ENCODE measurements at places on chromosomes 13 and 19.

GRCh38 chr19:10962863-10963262, 2.0 kb downstream of the SMARCA4 start:
- H3K27ac ChIP-seq = no peak overlapping the region
- DNase-seq = no peak
- no peaks in the 10 kb centered on the region for H3K27me3 ChIP-seq

GRCh38 chr19:16429066-16429758, 42.6 kb downstream of the EPS15L1 start:
- no peak for DNase-seq
- no peaks in the 10 kb centered on the region for H3K27me3 ChIP-seq
- peaks cover 11% of the 10 kb centered on the region for H3K36me3 ChIP-seq
- no peak overlapping the region for H3K27ac ChIP-seq
- no peaks in the 10 kb centered on the region for H3K4me1 ChIP-seq
- no peak overlapping the region for H3K4me3 ChIP-seq

GRCh38 chr13:28077231-28077630, 23.1 kb downstream of the FLT3 start:
- no peaks in the 10 kb centered on the region for H3K4me1 ChIP-seq
- no peak overlapping the region for H3K4me3 ChIP-seq
- no peak overlapping the region for H3K27ac ChIP-seq
- H3K27me3 ChIP-seq = no peaks in the 10 kb centered on the region
- no peak for DNase-seq

GRCh38 chr19:47343194-47343802, 5.8 kb upstream of the DHX34 start:
- no peak overlapping the region for H3K4me3 ChIP-seq
- H3K4me1 ChIP-seq = 0 out of 2 replicates have a peak, but pooled peaks cover under 1% of the 10 kb centered on the region
- DNase-seq = no peak

DNA sequence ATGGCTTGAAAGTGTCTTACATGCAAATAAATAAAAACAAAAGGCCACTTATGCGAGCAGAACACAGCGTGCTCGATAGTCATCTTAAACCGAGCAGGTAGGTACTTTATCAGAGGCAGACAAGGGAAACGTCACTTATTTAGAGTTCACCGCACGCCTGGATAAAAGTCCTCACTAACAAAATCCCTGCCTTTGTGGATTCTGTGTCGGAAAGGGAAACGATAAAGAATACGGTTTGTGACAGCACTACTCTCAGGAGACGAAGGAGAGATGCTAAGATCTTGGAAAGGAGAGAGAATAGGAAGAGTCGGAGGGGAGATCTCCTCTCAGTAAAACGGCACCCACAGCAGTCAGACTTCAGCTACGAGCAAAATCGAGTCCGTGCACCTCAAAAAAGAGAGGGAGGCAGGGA, 581 bp downstream of the RCBTB1 start:
- peaks cover 9% of the 10 kb centered on the region for H3K27me3 ChIP-seq
- H3K4me3 ChIP-seq = peak overlapping the region; percentile 88
- H3K27ac ChIP-seq = no peak overlapping the region
- peaks cover 18% of the 10 kb centered on the region for H3K4me1 ChIP-seq
- H3K36me3 ChIP-seq = peaks cover 6% of the 10 kb centered on the region
- peak; percentile 31 for DNase-seq

GRCh38 chr13:105282406-105283285, 1252.8 kb downstream of the EFNB2 start:
- no peaks in the 10 kb centered on the region for H3K27me3 ChIP-seq
- peak; percentile 28 for DNase-seq
- peak overlapping the region; percentile 3 for H3K4me3 ChIP-seq
- peaks cover 58% of the 10 kb centered on the region for H3K4me1 ChIP-seq
- peak overlapping the region; percentile 72 for H3K27ac ChIP-seq
- no peaks in the 10 kb centered on the region for H3K36me3 ChIP-seq

DNA sequence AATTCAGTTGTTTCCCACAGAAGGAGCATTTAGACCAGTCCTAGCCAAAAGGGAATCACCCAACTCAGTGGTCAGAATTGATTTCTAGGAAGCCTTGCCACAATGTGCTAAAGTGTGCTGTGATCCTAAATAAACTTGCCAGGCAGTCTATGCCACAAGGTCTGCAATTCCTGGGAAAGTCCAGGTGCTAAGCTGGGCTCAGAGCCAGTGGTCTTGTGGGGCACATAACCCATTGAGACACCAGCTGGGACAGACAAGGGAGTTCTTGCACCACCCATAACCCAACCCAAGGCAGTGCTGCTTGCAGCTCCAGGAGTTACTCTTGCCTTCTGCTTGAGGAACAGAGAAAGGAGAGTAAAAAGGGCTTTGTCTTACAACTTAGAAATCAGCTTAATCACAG, 489.5 kb upstream of the SPRY2 start:
- peaks cover 4% of the 10 kb centered on the region for H3K36me3 ChIP-seq
- no peak overlapping the region for H3K27ac ChIP-seq
- DNase-seq = no peak
- H3K27me3 ChIP-seq = no peaks in the 10 kb centered on the region

DNA sequence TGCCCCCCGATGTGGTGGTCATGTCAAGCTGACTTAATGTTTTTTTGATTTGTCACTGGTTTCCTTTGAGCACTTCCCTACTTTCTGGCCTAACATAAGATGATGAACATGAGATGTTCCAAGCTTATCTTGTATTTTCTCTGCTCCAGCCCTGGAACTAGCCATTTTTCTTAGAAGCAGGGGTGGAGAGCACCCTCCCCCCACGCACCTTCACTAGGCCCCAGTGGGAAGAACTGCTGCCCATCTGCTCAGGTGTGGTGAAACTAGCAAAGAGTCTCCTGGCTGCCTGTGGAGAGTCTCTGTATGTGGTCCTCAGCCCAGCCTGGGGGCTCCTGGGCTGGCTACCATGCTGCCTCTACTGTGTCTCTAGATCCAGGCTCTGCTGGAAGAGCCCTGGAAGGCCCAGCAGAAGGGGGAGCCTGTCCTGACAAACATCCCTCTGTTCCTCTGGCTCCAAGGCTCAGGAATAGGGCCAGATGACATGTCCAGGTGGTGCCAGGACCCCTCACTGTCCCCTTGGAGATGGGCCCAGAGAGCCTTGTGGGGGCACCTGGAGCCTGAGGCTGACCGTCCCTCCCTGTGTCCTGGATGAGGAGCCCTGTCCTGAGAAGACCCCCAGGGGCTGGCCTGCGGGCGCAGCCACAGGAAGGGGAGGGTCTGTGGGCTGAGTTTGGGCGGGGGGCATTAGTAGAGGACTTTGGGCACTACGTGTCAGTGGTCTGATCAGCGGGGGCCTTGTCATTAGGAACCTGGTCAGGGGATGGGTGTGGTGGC, 4.8 kb upstream of the ZNF14 start:
- no peaks in the 10 kb centered on the region for H3K4me1 ChIP-seq
- no peaks in the 10 kb centered on the region for H3K36me3 ChIP-seq
- no peaks in the 10 kb centered on the region for H3K27me3 ChIP-seq
- H3K4me3 ChIP-seq = no peak overlapping the region
- no peak for DNase-seq

GRCh38 chr13:71617265-71617664, 249.7 kb downstream of the DACH1 start:
- no peaks in the 10 kb centered on the region for H3K36me3 ChIP-seq
- H3K4me3 ChIP-seq = no peak overlapping the region
- no peak for DNase-seq
- 0 out of 2 replicates have a peak, but pooled peaks cover 6% of the 10 kb centered on the region for H3K4me1 ChIP-seq

DNA sequence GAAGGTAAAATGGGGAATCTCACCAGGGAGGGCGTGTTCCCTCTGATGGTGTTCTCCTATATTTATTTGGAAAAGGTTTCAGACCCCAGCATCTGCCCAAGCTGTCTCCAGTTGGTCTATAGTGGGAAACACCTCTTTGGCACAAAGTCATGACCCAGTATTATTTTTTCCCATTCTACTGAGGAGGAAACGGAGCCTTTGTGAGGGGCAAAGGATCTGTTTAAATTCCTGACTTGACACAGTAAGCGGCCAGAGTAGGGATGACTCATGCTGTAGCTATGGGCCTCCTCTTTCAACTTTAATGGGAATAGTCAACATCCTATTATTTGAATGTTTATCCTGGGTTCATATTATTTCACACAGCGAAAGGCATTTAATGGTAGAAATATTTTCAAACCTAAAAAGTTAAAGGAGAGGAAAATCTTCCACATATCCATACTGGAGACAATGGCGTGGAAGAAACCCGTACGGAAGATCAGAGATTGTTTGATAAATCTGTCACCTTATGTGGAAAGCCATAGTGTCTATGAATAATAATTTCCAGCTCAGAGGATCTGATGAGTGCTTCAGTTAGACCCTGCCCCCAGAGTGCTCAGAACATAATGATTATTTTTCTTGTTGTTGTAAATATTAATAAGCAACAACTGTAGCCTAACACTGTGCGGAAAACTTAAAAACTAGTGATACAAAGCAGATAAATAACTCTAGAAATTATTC, 126.0 kb downstream of the FOXO1 start:
- DNase-seq = peak; percentile 83
- no peaks in the 10 kb centered on the region for H3K36me3 ChIP-seq
- no peak overlapping the region for H3K4me3 ChIP-seq
- H3K27ac ChIP-seq = peak overlapping the region; percentile 9
- H3K4me1 ChIP-seq = peaks cover 10% of the 10 kb centered on the region

DNA sequence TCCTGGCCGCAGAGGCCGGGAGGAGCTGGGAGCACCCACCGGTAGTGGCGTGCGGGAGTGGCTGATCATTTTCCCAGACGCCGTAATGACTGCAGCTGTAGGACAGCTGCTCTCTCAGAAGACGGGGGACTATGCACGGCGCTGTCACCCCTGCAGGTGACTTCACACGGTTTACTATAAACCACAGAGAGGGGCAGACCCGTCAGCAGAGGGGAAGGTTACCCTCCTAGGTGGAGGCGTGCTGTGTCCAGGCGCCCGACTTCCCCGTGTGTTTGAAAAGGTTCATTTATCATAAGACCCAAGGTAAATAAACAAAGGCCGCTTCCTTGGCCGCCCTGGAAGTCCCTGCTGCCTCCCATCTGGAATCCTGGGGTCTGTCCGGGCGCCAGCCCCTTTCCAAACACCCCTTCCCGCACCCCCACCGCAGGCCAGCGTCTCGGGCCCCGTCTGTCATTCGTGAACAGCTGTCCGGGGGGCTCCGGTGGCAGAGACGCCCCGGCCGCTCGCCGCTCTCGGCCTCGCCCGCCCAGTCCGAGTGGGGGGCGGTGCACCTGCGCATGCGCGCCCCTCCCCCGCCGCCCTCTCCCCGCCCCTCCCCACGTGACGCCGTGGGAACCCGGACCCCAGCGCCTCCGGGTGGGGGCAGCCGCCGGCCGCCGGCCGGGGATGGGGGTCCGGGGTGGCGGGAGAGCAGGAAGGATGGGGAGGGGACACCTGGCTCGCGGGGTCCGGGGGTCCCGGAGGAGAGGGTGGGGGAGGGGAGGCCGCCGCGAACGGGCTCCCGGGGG, 915 bp downstream of the SHC2 start:
- H3K27me3 ChIP-seq = peaks cover 33% of the 10 kb centered on the region
- H3K4me3 ChIP-seq = peak overlapping the region; percentile 76
- no peaks in the 10 kb centered on the region for H3K4me1 ChIP-seq
- H3K36me3 ChIP-seq = no peaks in the 10 kb centered on the region
- DNase-seq = peak; percentile 60

DNA sequence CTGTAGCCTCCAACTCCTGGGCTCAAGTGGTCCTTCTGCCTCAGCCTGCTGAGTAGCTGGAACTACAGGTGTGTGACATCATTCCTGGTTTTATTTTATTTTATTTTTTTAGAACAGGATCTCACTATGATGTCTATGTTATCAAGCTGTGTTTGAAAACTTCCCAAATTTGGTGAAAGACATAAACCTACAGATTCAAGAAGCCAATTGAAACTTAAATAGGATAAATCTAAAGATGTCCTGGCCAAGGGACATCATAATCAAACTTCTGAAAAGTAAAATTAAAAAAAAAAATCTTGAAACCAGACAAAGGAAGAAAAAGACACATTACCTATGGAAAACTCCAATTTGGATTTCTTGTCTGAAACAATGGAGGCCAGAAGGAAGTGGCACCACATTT, 23.1 kb upstream of the PDX1 start:
- no peak for DNase-seq
- H3K27ac ChIP-seq = no peak overlapping the region
- no peaks in the 10 kb centered on the region for H3K4me1 ChIP-seq
- no peaks in the 10 kb centered on the region for H3K36me3 ChIP-seq
- H3K4me3 ChIP-seq = no peak overlapping the region

GRCh38 chr19:4061178-4061682, 5.5 kb downstream of the ZBTB7A start:
- peak; percentile 60 for DNase-seq
- H3K27ac ChIP-seq = 0 out of 2 replicates have a peak overlapping the region, but pooled peaks have one; percentile 26
- H3K36me3 ChIP-seq = no peaks in the 10 kb centered on the region
- H3K27me3 ChIP-seq = no peaks in the 10 kb centered on the region
- no peak overlapping the region for H3K4me3 ChIP-seq

- no peak overlapping the region for H3K4me3 ChIP-seq
- DNase-seq = peak; percentile 18
- no peaks in the 10 kb centered on the region for H3K36me3 ChIP-seq
Observed at GRCh38 chr13:62598708-62599107, 1183.1 kb upstream of the PCDH20 start.

- no peaks in the 10 kb centered on the region for H3K27me3 ChIP-seq
- H3K4me3 ChIP-seq = no peak overlapping the region
Observed at GRCh38 chr13:40273253-40274025, 393.0 kb downstream of the FOXO1 start.

GRCh38 chr19:36986131-36986530, 70.0 kb downstream of the ZNF568 start:
- no peaks in the 10 kb centered on the region for H3K4me1 ChIP-seq
- no peak overlapping the region for H3K27ac ChIP-seq
- no peak for DNase-seq
- H3K27me3 ChIP-seq = no peaks in the 10 kb centered on the region

DNA sequence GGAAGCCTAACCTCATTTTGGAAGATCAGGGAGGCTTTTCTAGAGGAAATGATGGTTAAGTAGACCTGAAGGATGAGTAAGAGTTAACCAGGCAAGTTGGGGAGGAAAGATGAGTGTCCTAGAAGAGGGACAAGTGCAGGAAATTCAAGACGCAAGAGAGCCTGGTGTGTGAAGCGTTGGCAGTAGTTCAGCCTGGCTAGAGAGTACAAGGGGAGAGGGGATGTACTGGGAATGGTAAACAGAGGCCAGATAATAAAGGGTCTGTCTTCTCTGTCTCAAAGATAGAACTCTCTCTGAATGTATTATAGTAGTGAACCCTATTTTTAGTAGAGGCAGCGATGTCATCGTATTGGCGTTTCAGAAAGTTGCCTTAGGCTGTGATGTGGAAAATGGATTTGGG, 9.7 kb downstream of the DPY19L3 start:
- H3K36me3 ChIP-seq = peaks cover 39% of the 10 kb centered on the region
- H3K4me1 ChIP-seq = no peaks in the 10 kb centered on the region
- DNase-seq = no peak
- no peaks in the 10 kb centered on the region for H3K27me3 ChIP-seq
